ENCODE measurements at places on chromosomes 3 and 15.

DNA sequence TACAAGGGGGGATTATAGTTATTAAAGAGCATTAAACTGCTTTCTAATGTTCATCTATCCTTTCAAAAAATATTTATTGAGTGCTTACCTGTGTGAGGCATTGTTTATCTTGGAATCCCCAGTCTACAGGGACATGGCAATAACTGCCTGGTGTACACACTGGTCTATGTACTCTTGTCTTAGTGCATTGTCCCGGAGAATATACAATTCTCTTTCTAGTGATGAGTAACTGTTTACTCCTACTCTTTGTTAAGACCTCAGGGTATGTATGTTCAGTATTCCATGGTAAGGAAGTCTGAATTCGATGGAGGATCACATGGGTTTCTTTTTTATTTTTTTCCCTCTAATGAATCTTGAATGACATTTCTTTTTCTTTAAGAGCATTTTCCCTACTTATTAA lies 772.4 kb upstream of the NR2F2 start:
- no peak for DNase-seq

GRCh38 chr3:124201786-124202185 lies 209.9 kb upstream of the ROPN1 start:
- DNase-seq: no peak

- no peak for DNase-seq
Observed at GRCh38 chr3:163919154-163919553, 1159.1 kb downstream of the SI start.

- no peak for DNase-seq
Observed at GRCh38 chr3:188267790-188268335, 113.9 kb downstream of the LPP start.

DNA sequence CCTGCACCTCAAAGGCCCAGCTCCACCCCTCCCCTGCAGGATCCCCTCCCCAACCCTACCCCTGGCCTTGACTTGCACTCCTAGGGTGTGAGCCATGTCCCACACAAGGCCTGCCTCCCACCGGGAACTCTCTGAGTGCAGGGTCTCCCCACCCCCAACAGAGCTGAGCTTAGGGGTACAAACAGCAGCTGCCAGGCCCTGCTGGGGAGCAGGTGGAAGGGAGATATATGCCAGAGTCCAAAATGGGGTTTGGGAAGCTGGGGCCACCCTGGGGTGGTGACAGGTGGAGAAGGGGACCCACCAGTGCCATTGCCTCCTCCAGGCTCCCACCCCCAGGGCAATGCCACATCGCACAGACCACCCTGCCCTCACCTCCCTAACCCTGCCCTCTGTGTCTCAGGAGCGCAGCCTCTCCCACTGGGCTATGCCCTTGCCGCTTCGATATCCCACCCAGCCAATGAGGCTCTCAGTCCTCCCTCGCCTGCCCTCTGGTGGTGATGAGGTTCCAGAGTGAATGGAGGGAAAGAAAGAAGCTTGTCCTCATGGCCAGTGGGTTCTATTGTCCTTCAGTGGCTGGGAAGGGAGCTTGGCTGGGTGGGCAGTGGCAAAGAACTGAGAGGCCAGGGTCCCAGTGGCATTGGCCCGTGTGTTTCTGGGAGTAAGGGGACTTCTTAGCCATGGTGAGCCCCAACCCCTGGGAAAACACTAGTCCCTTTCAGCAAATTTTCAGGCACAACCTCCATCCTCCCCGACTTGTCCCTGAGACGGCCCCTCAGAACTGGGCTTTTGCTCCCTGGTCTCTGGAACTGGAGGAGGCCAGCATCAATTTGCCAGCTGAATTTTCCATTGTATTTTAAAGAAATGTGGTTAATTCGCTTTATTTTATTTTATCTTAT lies 46.8 kb downstream of the CYP11A1 start:
- DNase-seq: peak; percentile 7

DNA sequence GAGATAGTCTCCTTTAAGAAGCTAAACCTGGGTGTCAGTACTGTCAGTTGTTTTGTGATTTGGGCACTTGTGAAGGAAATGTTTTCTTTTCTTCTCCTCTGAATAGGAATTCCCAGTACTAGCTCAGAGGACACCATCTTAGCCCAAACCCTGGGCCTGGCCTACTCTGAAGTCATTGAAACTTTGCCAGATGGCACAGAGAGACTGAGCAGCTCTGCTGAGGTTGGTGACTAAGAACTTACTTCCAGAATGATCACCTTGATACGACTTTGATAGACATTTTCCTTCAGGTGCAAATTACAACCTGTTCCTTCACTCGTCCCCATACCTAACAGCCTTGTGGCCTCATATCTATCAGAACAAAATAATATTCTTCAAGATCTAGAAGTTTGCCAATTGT lies 100.2 kb downstream of the LARS2 start:
- DNase-seq: no peak

DNA sequence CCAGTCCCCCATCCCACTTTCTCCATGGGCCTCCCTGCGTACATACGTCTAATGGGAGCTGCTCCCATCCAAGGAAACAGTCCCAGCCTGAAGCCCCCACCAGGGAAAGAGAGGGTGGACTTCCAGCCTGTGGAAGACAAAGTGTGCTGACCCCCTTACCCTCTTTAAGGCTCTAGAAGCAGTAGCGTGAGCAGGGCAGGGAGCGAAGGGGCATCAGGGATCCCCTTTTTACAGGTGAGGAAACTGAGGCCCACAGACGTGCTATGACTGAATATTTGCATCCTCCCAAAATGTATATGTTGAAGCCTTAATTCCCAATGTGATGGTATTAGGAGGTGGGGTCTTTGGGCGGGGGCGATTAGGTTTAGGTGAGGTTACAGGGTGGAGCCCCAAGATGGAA lies 83.4 kb downstream of the TOP2B start:
- DNase-seq: no peak

DNA sequence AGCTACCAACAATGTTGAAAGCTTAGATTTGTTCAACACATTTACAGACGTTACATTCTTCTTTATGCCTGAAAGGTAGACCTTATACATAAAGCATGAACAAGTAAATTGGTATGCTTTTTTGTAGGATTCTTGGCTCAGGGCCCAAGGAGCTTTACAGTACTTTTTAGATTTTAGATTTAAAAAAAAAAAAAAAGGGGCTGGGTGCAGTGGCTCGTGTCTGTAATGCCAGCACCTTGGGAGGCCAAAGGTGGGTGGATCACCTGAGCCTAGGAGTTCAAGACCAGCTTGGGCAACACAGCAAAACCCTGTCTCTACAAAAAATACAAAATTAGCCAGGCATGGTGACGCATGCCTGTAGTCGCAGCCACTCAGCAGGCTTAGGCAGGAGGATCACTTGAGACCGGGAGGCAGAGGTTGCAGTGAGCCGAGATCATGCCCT lies 39.7 kb downstream of the MEF2A start:
- DNase-seq: no peak

DNA sequence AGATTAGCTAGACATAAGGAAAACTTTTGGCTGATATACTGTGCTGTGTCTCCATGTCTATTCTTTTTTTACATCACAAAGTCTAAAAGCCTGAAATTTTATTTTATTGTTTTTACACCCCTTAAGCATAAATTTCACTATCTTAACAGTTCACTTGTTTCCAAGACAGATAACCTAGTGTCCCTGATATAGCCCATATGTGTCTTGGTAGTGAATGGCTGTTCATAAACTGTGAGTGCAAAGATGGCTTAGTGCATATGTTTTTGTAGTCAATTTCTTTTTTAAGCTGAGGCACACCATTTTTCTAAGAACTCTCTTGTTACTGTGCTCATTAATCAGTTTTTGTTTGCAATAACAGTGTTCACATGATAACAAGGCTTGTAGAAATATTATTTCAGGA lies 381.1 kb downstream of the OXSM start:
- DNase-seq: no peak

- no peak for DNase-seq
Observed at GRCh38 chr3:59567661-59568060, 517.8 kb upstream of the CFAP20DC start.

DNA sequence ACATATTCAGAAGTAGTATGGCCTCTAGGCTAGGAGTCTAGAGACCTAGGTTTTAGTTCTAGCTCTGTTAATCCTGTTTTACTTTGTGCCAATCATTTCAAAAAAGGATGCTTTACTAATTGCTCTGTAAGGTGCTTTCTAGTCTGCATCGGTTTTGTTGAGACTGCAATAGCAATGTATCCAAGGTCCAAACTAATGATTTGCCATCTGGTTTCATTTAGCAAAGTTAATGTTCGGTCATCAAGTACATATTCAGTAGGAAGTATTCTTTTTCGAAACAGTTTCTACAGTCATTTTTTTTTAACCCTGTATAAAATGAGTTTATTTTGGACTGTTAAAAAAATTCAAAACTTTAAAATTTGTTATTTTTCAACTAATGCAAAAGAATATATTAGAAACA lies 2.0 kb upstream of the GALK2 start:
- DNase-seq: no peak

DNA sequence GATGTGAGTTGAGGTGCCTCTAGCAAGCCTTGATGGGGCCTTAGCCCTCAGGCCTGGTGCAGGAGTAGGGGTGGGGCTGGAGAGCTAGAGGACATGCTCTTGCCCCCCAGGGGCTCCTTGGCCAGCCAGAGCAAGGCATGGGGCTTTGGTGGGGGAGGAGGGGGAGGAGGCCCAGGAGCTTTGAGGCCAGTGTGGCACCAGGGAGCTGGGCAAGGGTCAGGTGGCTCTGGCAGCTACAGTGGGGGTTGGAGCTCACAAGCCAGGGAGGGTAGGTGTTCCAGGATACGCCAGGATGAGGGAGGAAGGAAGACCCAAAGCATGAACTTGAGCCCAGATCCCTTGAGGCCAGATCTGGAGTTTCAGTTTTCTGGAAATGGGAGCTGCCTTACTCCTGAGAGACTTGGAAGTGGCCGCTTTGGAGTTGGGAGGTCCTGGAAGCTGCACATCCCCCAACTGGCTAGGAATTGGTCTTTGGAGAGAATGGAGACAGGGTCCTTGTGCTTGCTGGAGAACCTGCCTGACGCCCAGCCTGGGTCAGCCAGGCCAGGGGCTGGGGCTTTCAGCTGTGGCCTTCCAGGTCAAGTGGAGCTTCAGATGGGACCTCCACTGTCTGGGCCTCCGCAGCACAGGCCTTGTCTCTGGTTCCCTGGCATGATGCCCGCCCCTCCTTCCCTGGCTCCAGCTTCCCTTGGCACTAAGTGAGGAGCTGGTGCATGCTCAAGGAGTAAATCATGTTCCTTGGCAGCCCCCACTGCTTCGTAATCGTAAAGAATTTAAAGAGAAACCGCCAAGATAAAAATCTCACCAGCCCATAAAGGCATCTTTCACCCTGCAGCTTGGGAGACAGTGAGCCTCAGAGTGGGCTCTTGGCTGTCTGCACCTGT lies 8.7 kb downstream of the SEMA3F start:
- no peak for DNase-seq

GRCh38 chr15:77487469-77487842 lies 66.8 kb downstream of the HMG20A start:
- DNase-seq: no peak

DNA sequence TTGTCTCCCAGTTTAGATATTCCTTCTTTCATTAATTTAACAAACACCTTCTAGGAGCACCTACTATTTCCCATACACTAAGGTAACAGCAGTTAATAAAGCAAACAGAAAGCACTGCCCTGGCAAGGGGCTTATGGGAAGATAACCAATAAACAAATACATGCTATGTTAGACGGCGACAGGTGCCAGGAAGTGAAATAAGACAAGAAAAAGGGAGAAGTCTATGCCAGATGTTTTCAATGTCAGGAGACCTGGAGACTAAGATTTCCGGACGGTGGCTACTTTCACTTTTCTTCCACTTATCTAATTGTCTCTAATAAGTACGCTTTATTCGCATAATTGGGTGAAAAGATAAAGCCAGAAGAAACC lies 32.5 kb upstream of the ZNF445 start:
- no peak for DNase-seq

- DNase-seq: no peak
Observed at GRCh38 chr3:172103724-172104123, 64.3 kb downstream of the FNDC3B start.

- no peak for DNase-seq
Observed at GRCh38 chr15:38516626-38517025, 48.0 kb downstream of the RASGRP1 start.

- DNase-seq: no peak
Observed at GRCh38 chr3:141115789-141116541, 64.8 kb downstream of the SPSB4 start.

GRCh38 chr3:50192689-50193141 lies 1.3 kb downstream of the GNAT1 start:
- DNase-seq: peak; percentile 83

DNA sequence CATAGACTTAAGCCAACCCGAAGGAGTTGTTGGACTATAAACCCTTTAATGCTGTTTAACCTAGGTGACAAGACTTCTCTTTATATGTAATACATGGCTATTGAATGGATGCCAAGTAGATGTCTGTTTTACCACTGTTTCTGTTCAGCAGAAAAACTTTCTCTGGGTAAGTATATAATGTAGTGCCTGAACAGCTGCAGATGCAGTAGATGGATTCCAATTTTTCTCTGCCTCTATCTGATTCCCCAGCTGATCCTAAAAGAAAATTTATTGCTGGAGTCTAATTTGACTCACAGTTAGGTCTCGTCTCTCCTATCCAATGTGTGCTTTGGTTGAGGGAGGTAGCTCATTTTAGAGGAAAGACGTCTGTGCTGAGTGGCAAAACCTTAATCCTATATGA lies 256.5 kb upstream of the CBLB start:
- no peak for DNase-seq

DNA sequence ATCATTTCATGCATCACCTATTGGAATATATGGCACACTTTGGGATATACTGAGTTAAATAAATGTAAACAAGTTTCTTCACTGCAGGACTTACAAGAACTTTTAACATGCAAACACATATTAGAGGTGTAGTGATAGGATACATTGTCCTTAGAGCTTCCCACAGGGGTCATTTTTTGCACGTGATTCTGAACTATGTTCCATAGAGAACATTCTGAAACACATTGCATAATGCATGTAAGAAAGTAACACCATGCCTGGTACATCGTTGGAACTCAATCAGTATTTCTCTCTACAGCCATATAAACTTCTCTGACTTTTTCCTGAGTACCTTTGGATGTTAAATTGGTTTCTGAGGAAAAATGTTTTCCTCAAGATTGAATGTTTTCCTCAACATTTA lies 28.3 kb downstream of the MRAS start:
- no peak for DNase-seq

GRCh38 chr3:89690646-89691045 lies 583.2 kb downstream of the EPHA3 start:
- DNase-seq: no peak

- no peak for DNase-seq
Observed at GRCh38 chr3:59812237-59813147, 762.7 kb upstream of the CFAP20DC start.

GRCh38 chr15:70672081-70672480 lies 91.3 kb downstream of the UACA start:
- no peak for DNase-seq

DNA sequence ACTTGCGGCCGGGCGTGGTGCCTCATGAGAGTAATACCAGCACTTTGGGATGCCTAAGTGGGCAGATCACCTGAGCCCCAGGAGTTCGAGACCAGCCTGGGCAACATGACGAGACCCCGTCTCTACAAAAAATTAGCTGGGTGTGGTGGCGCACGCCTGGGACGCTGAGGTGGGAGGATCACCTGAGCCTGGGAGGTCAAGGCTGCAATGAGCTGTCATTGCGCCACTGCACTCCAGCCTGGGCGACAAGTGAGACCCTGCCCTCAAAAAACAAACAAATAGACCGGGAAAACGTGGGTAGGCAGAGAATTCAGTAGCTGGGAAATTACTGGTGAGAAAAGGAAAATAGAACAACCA lies 667 bp downstream of the UMPS start:
- DNase-seq: no peak

GRCh38 chr3:81998907-81999306 lies 237.5 kb upstream of the GBE1 start:
- DNase-seq: no peak

GRCh38 chr15:83716605-83717004 lies 62.7 kb downstream of the ADAMTSL3 start:
- no peak for DNase-seq
